Stimulated activated CD4-positive, alpha-beta T cell treated with anti-CD3 and anti-CD28 coated beads, Interleukin-4, amount 100 ng/mL, for 1 hour (primary cell): ENCODE measurements at places on chromosomes 5 and 9.

- DNase-seq = no peak
Measured at GRCh38 chr5:10151656-10152055, 98.0 kb downstream of the ATPSCKMT start.

- no peak for DNase-seq
Measured at GRCh38 chr9:98187926-98188325, 4.5 kb downstream of the CORO2A start.

- DNase-seq = no peak
Measured at GRCh38 chr9:90446200-90446948, 196.2 kb downstream of the DIRAS2 start.

GRCh38 chr5:176941951-176942350 is 42.8 kb upstream of the HK3 start:
- DNase-seq = no peak

DNA sequence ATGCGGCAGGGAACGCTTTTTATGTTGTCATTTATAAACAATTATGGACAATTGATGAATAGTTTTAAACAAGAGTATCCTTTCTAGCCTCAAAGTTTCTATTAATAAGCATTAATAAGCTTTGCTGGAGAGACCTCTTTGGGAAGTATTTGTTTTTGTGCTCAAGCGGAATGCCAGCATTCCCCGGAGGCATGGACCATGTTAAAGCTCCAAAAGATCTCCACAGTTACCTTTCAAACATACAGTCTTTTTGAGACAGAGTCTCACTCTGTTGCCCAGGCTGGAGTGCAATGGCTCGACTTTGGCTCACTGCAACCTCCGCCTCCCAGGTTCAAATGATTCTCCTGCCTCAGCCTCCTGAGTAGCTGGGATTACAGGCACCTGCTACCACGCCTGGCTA is 9.6 kb downstream of the MSANTD3 start:
- no peak for DNase-seq

DNA sequence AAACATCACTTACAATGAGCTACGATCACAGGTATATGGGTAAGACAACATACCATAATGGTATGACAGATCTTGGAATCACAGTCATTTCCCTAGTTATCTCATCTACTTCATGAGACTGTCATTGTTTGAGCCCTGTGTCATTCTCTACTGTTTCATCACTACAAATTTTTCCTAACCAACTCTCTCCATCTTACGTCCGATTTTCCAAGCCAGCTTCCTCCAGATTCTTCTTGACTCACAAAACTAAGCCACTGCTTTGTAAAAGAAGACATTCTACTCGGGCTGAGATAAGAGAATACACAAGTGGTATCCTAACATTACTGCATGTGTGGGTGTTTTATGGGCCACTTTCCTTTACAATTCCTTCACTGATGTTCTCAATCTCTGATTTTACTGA is 49.6 kb downstream of the SERINC5 start:
- DNase-seq = no peak

GRCh38 chr9:33227008-33227398 is 13.0 kb upstream of the SPINK4 start:
- DNase-seq = no peak

DNA sequence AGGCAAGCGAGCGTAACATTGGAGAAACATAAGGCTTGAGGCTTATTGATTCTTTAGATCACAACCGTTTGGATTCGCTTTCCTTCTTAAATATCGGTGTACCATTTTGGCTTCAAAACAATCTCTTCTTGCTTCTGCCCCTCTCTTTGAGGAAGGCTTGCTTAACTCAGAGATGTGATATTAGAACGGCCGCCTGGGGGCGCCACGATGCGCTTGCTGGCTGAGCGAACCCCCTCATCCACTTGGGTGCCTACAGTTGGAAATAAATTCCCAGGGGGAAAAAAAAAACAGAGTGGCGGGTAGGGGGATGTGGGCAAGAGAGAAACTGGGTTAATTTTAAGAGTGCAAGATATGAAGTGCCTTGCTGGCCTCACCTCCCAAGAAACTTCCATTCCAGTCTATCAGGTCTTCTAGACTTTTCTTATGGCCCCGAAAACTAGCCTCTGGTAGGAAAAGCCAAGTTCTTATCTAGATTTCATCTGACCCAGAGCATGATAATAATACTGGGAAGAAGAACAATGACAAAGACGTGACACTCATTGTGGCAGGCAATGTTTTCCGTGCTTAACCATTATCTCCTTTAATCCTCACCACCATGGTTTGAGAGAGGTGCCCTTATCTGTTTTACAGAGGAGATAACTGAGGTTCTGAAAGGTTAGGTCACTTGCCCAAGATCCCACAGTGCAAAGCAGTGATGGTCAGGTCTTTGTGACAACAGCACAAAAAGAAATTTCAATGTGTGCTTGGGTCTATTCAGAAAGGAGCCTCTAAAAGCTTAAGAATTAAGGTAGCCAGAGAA is 115.8 kb downstream of the DPYSL3 start:
- DNase-seq = no peak

- DNase-seq = no peak
Measured at GRCh38 chr5:14396066-14396465, 185.5 kb upstream of the OTULINL start.

GRCh38 chr9:113156880-113157279 is 6.1 kb downstream of the SLC31A2 start:
- DNase-seq = no peak

GRCh38 chr5:132190161-132190817 is 37.4 kb downstream of the P4HA2 start:
- no peak for DNase-seq

DNA sequence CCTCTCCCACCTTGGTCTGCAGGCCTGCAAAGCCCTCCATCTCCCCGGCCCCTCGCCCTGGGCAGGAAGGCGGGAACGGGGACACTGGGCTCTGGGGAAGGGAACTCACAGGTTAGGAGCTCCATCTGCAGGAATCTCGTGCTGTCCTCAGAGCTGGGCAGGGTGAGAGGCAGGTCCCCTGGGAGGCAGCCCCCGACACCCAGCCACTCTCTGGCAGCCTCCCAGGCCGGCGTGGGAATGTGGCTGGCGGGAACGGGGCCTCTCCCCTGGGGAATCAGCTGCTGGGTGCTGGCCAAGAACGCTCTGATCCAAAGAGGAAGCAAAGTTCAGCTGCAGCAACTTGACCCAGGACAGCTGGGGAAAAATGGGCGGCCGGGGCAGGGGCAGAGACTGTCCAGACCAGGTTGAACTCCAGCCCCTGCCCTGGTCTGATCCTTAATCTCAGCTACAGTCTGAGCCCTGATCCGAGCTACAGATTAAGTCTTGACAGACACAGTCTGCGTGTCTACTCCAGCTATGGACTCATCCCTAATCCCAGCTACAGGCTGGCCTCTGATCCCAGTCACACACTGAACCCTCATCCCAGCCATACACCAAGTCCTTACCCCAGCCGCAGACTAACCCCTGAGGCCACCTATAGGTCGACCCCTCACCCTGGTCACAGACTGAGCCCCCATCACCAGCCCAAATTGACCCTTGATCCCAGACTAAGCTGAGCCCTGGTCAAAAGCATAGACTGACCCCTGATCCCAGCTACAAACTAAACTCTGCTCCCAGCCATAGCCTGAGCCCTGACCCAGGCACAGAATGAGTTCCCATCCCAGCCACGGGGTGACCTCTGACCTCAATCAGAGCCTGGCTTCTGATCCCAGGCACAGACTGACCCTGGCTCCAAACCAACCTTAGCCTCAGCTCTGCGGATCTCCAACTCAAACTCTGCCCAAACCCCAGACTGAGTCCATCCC is 37.3 kb upstream of the EGFL7 start:
- no peak for DNase-seq

DNA sequence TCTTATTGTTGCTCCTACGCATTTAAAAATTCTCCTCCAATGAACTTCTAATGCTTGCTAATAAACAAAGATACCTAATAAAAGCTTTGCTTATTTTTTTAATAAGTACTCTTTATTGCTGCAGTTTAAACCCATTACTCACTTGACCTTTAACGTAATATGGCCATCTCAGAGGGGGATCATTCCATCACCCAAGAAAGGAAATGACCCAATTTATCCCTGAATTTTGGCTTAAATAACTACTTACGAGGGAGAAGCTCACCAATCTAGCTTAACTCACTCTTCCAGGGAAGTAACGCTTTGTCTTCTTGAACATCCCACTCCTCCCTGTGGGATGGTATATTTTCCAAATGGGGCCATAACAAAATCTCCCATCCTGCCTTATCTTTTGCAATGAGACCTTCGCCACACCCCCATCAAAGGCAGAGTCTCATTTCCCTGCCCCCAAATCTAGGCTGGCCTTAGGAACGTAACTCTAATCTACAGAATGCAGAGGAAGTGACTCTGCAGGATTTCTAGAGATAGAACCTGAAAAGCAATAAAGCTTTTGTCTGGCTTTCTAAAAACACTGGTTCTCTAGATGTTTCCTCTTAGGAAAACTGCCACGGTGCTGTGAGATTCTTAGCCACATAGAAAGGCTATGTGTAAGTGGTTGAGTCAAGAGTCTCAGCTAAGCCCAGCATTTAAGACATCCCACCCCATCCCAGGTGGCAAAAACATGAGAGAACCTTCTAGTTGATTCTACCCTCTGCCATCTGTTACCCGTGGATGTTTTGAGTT is 310.0 kb downstream of the ASTN2 start:
- DNase-seq = no peak

DNA sequence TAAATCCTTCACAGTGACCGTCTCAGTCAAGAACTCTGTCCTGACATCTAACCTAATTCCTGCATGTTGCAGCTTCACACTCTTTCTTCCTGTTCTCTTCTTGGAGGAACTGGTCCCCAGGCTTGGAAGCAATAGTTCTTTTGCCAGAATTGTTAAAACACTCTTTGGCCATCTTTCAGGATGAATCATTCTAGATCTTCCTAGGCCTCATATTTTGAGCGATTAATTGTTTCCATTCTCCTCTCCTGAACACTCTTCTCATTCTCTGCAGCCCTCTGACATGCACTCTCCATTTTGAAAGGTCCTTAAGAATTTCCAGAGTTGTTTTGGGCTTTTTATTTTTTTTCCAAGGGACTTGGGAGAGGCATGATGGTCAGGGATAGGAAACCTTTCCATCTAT is 85.8 kb downstream of the FAM114A2 start:
- DNase-seq = no peak

DNA sequence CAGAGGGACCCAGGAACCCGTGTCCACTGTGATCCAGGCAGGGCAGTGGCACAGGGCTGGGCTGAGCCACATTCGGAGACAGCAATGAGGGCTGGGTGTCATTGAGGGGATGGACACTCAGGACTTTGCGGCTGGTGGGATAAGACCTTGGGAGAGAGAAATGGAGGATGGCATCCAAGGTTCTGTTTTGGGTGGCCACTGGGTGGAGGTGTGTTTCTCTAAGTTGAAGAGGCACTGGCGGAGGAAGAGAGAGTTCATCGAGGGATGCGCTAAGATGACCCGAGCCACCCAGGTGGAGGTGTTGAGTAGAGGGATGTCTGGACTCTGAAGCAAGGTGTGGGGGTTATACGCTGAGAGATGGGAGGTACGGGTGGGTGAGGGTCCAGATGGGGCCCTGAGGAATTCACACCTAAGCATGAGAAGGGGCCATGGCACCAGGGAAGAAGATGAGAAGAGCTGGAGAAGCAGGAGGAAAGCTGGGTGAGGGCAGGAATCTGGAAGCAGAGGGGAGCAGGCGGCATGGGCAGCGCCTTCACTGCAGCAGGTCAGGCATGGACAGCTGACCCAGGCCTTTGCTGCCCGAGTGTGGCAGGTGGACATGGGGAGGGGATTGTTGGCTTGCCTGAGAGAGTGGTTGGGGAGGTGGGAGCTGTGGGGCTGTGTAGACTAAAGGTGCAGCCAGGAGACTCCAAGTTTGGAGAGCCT is 2.5 kb upstream of the SLC25A48 start:
- no peak for DNase-seq

DNA sequence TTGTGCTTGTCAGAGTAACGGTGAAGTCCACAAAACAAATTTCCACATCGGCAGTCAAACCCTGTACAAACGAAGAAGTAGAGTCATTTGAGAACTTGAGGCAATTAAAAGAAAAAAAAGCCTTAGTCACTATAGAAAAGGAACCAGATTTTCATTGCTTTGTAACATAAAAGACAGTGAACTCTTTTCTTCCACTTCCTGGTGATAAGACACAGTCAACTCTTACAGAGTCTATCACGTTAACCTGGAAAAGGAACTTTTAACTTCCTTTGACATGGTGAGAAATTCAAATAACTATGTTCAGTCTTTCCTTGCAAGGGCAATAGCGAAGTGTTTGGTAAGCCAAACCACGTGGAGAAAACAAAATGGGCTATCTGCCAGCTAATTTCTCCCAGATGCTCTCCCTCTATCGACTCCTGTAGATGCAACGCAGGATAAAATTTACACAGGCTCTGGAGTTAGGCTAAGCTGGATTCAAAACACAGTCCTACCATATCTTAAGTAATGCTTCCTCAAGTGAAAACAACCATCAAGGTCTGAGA is 8.9 kb downstream of the ZFAND5 start:
- DNase-seq = no peak

- DNase-seq = no peak
Measured at GRCh38 chr5:57575839-57576238, 93.2 kb upstream of the ACTBL2 start.

DNA sequence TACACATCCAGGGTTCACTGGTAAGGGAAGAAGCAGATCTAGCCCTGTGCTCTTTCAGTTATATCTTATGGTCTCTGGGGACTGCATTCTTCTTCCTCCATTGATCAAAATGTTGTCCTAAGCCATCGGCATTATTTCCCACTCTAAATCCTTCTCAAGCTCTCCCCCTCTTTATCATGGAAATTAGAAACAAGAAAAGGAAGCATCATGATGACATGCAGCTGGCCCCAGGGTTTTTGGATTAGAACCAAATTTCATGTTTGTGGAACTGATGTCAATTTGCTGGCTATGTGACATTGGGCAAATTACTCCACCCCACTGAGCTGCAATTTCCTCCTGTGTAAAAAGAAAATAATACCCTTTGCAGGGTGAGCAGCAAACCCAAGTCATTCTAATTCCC is 39.5 kb downstream of the MFAP3 start:
- no peak for DNase-seq

GRCh38 chr9:94950579-94951323 is 224.3 kb downstream of the AOPEP start:
- DNase-seq = no peak

DNA sequence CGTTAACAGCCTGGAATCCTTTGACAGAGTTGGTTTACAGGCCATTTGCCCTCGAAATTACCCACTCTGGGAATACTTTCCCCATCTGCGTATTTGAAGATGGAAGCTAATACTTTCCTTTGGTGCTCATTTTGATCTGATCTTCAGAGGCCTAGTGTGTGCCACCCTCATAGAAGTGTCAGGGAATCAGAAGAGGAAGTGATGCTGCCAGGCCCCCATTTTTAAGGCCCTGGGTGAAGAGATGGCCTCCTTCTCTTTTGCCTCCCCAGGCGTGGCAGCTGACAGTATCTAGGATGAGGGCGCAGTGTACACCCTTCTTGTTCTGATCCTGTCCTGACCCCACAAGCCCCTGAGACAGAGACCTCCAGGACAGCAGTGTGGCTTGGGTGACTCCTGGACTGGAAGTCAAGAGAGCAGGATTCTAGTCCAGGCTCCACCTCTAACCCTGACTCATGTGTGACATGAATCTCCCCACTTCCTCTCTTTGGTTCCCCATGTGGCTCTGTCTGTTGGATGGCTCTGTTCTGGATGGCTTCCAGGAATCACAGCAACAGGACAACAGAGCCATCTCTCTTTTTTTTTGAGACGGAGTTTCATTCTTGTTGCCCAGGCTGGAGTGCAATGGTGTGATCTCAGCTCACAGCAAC is 27.8 kb downstream of the CSF1R start:
- DNase-seq = no peak
